ENCODE measurements at places on chromosomes 3 and 15.

DNA sequence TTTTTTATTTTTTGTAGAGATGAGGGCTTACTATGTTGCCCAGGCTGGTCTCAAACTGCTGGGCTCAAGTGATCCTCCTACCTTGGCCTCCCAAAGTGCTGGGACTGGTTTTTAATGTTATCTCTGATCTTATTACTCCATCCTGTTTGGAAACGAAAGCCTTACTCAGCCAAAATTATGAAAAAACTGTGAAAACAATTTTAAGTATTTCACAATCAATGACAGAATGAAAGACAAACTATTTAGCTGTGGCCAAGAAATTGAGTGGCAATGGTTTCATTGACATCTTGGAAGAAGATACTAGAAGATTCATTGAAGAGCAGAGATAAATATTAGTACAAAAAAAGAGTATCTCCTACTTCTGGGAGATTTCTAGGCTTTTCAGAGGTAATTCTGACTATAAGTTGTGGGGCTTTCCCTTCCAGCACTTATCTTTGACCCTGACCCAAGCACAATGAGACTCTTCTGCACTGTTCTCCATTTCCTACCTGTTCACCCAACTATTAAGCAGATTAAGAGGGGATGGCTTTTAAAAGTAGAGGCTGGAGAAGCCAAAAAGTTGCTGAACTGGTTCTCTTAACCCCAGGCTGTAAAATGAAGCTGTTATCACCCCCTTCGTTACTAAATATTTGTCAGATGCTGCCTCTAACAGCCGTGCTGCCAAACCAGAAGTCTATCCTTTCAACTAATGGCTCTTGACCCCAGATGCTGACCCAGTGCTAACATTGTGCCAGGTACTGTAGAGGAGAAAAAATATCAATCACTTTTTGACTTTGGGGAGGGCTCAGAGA lies 14.2 kb upstream of the SLC25A36 start:
- no peak for DNase-seq

DNA sequence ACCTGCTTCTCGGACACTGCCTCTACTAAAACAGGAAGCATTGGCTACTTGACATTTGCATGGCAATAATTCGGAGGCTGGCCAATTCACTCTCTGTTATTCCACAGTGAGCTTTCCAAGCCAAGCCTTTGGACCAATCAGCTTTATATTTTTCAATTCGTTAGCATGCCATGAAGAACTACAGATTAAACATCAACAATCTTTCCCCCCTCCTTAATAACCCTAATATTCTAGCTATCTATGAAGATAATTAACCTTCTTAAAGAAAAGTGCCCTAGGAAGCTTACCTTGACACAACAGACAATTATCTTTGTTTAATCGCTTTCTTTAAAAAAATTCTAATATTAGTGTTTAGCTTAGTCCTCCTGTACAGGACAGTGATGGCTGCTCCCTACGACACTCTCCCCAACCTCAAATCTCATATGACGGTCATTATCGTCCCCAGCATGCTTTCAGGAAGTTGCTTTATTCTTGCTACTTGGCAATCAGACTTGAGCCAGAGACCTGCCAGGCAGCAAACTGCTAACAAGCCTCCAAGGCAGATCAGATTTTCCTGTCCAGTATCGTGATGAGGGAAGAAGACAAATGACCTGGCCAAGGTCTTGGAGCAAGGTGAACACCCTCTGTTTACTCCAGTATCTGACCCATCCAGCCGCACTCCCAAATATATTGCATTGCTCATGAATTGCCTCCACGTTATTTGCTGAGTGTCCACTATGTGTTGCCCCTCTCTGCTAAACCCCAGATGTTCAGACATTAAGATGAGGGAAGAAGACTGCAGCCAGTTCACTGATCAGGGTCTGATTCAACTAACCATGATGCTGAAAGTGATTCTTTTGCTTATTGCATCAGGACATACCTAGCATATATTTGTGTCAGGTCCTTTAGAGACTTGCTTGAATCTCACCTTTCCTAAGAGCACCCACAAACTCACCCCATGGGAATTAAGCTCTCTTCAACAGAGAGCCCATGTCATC lies 68.1 kb upstream of the LPP start:
- DNase-seq: no peak

DNA sequence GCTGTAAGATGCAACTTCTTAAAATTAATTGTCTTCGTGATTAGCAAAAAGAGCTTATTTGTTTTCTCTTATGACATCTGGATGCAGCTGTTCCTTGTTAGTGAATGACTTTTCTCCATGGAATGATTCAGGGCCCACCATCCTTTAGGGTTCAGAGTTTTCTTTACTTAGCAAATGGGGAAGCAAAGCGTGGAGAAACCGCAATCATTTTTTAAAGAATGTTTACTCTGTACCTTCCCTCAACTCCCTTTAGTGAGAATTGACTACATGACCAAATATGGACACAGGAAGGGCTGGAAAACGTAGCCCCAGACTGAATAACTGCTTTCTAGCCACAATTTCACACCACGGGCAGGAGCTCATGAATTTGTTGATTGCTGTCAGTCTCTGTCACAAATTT lies 130.1 kb downstream of the EDEM1 start:
- no peak for DNase-seq

DNA sequence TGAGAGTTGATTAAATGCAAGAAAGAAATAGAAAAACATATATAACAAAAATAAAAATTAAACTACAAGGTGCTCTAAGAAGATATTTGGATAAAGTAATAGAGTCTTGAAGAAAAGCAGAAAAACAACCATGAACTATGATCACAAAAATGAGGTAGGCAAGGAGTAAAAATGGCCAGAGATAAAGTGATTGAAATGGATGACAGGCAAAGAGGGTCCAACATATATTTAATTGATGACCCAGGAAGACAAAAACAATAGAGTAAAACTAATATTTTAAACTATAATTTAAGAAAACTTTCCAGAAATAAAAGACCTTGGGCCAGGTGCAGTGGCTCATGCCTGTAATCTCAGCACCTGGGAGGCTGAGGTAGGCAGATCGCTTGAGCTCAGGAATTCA lies 22.1 kb upstream of the WDR49 start:
- no peak for DNase-seq

- no peak for DNase-seq
Observed at GRCh38 chr3:58555203-58555602, 18.2 kb upstream of the ACOX2 start.

- peak; percentile 5 for DNase-seq
Observed at GRCh38 chr3:53750253-53751210, 95.7 kb downstream of the CHDH start.

GRCh38 chr15:90402223-90402622 lies 14.2 kb downstream of the IQGAP1 start:
- no peak for DNase-seq

- DNase-seq: no peak
Observed at GRCh38 chr15:65354835-65355172, 23.0 kb downstream of the IGDCC3 start.

- DNase-seq: no peak
Observed at GRCh38 chr15:60493166-60493565, 14.2 kb upstream of the ICE2 start.

DNA sequence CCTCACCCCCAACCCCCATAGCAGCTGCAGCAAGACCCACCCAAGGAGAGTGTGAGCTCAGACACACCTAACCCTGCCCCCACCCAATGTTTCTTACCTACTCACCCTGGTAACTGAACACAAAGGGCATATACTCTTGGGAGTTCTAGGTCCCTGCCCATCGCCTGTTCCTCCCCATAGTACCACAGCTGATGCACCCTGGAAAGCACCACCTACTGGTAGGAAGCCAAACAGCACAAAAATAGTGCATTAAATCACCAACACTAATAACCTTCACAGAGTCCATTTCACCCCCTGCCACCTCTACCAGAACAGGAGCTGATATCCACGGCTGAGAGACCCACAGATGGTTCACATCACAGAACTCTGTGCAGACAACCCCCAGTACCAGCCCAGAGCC lies 245.2 kb downstream of the EFHB start:
- no peak for DNase-seq

DNA sequence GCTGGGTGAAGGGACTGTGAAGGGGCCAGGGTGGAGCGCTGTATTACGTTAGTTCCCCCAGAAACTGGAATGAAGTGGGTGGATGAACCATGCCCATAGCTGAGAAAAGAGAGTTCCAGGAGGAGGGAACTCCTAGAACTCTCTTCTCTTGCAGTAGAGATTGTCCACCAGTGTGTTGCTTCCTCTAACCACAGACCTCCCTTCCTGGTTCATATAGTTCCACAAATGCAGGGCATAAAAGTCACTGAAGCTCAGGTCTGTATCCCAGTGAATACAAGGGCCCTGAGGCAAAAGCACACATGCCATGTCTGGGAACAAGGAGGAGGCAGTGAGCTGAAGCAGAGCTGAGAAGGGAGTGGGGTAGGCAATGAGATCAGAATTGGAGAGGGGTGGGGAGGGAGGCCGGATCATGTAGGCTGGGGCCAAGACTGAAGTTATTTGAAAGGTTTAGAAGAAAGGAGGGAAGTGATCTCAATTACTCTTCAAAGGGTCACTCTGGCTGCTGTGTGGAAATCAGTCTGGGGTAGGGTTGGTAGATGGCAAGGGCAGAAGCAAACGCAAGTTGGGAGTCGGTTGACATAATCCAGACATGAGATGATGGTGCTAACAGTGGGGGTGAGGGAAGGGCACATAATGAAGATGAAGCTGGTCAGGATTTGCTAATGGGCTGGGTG lies 6.5 kb downstream of the A4GNT start:
- no peak for DNase-seq

- no peak for DNase-seq
Observed at GRCh38 chr3:37491776-37492175, 317.4 kb upstream of the LRRFIP2 start.

DNA sequence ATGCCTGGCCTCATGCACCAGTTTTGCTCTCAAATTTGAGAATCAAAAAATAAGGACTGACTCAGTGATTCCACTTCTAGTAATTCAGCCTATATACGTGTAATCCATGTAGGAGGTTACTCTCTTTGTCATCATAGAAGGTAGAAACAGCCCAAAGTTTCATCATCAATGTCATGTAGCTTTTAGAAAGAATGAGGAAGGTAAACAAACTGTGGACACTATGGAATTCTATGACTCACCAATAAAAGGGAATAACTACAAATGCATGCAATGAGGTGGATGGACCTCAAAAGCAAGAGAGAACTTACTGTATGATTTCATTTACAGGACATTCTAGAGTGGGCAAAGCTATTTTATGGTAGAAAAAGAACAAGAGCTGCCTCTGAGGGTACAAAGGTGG lies 93.2 kb upstream of the LRIG1 start:
- no peak for DNase-seq

DNA sequence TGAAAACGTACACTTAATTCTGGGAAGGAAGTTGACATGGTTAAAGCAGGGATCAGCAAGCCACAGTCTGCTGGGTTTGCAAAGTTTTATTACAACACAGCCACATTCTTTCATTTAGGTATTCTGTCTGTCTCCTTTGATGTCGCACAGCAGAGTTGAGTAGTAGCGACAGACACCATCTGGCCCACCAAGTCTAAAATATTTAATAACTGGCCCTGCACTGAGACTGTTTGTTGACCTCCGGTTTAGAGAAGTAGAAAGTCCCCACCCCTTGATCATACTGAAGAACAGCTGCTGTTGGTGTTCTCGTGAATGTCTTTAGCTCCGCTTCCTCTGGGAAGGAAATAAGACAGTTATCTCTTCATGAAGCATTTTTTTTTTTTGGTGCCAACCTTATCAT lies 66.2 kb downstream of the MCTP2 start:
- DNase-seq: peak; percentile 58

DNA sequence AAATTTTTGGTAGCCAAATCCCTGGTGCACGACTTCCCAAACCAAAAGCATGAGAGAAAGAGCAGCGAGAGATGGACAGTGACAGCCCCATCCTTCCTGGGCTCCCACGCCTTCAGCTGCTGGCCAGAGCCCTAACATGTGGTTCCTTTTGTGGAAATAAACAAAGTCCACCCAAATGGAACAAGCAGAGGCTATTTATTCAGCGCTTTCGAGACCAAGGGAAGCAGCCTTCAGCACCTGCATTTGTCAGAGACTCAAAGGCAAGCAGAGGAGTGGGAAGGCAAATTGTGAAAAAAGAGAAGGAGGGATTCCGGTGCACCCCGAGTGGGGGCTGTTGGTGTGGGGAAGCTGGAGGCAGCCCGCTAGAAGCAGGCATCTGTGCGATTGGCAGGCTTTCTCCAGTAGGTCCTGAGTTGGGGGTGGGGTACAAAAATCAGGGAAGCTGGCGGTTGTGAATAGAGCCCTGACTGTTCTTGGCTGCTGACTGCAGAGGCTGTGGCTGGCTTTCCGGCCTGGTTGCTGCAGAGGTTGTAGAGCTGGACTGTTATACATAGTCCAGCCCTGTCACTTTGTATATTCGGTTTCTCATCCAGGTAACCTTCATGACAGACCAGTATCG lies 427.2 kb downstream of the OCA2 start:
- no peak for DNase-seq

- DNase-seq: no peak
Observed at GRCh38 chr3:194810076-194810475, 124.4 kb downstream of the FAM43A start.

DNA sequence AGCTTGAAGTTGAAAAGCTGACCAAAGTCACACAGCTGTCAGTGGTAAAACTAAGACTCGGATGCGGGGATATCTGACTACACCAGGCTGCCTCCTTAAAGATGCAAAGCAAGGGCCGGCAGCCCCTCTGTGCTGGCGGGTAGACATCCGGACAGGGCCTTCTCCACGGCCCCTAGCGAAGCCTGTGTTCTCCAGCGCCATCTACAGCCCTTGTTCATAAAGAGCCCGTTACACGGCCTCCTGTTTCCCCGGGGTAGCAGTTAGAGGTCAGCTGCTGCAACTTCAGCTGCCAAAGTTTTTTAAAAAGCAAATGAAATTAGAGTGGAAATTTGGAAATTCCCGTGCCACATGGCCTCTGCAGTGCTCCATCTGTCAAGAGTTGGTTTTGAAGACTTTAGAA lies 383.0 kb downstream of the TBL1XR1 start:
- no peak for DNase-seq

DNA sequence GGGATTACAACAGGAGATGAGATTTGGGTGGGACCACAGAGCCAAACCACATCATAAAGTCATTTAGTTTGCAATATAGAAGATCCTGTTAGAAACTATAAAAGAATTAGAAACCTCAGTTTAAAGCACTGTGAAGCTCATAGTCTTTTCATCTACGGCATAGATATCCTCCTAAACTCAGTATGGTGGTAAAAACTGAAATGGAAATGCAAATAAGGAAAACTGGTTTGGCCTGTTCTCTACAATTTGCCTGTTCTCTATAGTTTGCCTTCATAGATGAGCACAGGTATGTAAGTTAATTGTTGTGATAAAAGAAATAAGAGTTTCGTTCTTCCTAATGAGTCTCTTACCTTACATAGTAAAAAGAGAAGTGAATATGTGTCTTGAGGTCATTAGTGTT lies 331.6 kb upstream of the ARL6 start:
- no peak for DNase-seq

- DNase-seq: no peak
Observed at GRCh38 chr3:3631114-3631513, 168.1 kb upstream of the LRRN1 start.

- DNase-seq: no peak
Observed at GRCh38 chr3:174777813-174778212, 81.3 kb upstream of the NAALADL2 start.

- no peak for DNase-seq
Observed at GRCh38 chr3:175383371-175383770, 524.2 kb downstream of the NAALADL2 start.

Data from naive B cell (primary cell).